GM03348 (cell line): ENCODE measurements at places on chromosomes 6 and 20.
A peak's percentile ranks its signal among the peaks of the same experiment; 100 is the strongest.

- peak; percentile 11 for DNase-seq
Observed at GRCh38 chr20:48986899-48987298, 59.2 kb upstream of the CSE1L start.

GRCh38 chr6:28634761-28635546 lies 109.3 kb downstream of the GPX5 start:
- DNase-seq, result peak; percentile 13

GRCh38 chr6:157382821-157383220 lies 1.8 kb downstream of the ZDHHC14 start:
- no peak for DNase-seq

DNA sequence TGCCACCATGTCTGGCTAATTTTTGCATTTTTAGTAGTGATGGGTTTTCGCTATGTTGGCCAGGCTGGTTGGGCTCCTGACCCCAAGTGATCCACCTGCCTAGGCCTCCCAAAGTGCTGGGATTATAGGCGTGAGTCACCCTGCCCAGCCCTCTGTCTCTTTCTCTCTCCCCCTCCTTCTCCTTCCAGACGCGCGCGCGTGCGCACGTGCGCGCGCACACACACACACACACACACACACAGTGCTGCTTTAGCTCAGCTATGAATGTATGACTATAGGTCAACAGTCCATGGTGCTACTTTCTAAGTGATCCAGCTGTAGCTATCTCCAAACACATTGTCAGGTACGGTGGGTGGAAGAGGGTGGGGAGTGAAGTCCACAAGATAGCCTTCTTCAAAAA lies 449.5 kb downstream of the PHF3 start:
- DNase-seq, result no peak

DNA sequence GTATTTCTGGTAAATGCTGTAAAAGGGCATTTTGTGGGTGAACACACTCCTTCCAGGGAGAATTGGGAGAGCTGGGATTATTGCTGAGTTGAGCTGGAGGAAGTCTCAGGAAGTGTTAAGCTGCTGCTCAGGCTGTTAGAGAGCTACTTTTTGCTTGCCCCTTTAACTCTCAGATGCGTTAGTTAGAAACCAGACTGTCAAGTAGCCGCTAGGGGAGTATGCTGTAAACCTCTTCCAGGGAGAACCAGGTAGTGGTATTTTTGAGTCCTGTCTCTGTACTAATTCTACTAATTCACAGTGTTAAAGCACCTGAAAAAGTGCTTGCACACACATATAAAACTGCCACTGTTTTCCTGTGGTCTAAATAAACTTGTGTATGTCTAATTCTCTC lies 6.6 kb upstream of the GFRAL start:
- no peak for DNase-seq

- DNase-seq, result peak; percentile 32
Observed at GRCh38 chr6:129686941-129687627, 22.9 kb downstream of the ARHGAP18 start.

GRCh38 chr20:31587545-31588389 lies 17.3 kb upstream of the ID1 start:
- peak; percentile 77 for DNase-seq

GRCh38 chr6:168559574-168560098 lies 118.7 kb downstream of the SMOC2 start:
- DNase-seq, result no peak

DNA sequence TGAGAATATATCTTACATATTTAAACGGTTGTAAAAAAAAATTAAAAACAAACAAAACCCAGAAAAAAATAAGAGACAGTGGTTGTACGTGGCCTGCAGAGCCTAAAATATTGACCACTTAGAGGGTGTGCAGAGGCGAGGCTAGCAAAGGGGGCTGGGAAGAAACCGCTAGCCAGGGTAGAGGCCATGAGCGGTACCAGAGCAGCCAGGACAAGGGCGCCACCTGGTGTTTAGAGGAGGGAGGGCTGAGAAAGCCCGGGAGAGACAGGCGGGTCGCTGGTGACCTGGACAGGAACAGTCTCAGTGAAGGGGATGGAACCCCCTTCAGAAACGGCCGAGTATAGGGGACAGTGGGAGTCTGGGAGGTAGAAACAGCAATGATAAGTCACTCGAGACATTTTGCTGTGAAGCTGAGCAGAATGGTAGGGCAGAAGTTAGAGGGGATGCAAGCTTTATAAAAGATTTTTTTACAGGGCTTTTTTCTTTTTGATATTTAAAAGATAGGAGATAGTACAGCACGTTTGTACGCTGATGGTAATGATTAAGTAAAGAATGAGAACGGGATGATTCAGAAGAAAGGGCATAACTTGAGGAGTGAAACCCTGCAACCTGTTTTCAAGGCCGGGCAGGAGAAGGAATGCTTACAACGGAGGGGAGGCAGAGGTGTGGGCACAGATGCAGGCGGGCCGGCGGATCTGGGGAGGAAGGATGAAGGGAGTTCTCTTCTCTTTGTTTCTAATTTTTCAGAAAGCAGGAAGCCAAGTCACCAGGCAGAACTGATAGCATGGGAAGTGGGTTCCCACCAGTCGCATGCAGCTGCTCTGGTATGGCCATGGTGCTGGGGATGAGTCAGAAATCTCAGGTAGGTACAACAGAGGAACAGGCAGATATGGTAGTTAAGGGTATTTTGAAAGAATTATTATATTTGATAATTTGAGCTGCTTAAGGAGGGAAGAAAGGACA lies 76.2 kb downstream of the FAM229B start:
- peak; percentile 68 for DNase-seq

GRCh38 chr20:957544-957943 lies 41.4 kb upstream of the ANGPT4 start:
- DNase-seq, result no peak

- no peak for DNase-seq
Observed at GRCh38 chr6:47529734-47530133, 52.1 kb downstream of the CD2AP start.

- DNase-seq, result no peak
Observed at GRCh38 chr6:158519761-158520160, 40.1 kb upstream of the TMEM181 start.

- DNase-seq, result no peak
Observed at GRCh38 chr20:58498470-58499068, 16.6 kb downstream of the APCDD1L start.

DNA sequence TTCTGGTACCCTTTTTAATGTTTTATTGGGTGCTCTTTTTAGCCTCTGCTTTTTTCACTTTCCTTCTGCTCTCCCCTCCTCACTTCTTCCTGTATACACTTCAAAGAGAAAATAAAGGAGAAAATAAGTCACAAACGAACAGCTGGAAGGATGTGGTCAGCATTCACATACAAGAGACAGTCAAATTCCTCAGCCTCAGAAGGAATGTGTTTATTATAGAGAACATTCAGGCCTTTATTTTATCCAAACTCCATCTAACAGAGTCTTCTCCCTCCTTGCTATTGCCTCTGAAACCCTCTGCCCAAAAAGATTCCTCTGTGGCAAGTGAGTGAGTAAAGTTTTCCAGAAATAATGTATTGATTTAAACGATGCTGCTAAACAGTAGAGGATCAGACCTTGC lies 490.4 kb downstream of the FRK start:
- DNase-seq, result peak; percentile 4

DNA sequence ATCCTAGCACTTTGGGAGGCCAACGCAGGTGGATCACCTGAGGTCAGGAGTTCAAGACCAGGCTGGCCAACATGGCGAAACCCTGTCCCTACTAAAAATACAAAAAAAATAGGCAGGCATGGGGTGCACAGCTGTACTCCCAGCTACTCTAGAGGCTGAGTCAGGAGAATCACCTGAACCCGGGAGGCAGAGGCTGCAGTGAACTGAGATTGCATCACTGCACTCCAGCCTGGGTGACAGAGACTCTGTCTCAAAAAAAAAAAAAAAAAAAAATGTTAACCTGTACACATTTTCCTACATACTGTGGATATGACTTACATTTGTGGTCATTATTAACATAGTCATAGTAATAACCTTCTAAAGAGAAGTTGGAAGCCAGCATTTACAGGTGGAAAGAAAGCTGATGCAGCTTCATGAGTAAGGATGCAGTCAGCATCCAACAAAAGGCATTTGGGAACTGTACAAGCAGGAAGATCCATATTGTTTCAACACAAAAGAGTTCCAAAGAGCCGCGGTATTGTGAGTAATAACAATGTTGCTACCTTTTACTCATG lies 186.2 kb downstream of the GPX5 start:
- DNase-seq, result no peak

DNA sequence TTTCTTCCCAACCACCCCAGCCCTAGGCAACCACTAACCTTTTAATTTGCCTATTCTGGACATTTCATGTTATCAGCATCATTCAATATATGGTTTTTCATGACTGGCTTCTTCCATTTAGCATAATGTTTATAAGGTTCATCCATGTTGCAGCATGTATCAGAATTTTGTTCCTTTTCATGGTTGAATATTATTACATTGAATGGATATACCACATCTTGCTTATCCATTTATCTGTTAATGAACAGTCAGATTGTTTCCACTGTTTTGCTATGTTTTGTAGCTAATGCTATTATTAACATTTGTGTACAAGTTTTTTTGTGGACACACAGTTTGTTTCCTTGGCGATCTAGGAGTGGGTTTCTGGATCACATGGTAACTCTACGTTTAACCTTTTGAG lies 3.0 kb upstream of the DNAAF9 start:
- DNase-seq, result no peak

DNA sequence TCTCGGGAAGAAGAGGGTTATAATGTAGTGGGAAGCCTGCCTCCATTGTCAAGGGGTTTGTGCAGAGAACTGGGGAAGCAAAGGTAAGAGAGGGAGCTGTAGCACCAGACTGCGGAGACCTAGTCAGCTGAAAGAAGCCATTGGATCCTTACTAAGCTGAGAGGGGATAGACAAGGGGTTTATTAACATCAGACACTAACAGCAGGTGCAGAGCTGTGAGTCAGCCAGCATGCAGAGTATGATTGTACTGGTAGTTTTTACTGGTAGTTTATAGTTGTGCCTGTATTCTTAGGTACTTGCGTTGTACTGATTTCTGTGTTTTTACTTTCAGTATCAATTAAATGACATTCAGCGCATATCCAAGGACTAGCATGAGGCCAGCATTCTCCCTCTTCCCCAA lies 17.8 kb upstream of the COL19A1 start:
- no peak for DNase-seq

GRCh38 chr20:38804682-38805501 lies 605 bp upstream of the PPP1R16B start:
- no peak for DNase-seq

DNA sequence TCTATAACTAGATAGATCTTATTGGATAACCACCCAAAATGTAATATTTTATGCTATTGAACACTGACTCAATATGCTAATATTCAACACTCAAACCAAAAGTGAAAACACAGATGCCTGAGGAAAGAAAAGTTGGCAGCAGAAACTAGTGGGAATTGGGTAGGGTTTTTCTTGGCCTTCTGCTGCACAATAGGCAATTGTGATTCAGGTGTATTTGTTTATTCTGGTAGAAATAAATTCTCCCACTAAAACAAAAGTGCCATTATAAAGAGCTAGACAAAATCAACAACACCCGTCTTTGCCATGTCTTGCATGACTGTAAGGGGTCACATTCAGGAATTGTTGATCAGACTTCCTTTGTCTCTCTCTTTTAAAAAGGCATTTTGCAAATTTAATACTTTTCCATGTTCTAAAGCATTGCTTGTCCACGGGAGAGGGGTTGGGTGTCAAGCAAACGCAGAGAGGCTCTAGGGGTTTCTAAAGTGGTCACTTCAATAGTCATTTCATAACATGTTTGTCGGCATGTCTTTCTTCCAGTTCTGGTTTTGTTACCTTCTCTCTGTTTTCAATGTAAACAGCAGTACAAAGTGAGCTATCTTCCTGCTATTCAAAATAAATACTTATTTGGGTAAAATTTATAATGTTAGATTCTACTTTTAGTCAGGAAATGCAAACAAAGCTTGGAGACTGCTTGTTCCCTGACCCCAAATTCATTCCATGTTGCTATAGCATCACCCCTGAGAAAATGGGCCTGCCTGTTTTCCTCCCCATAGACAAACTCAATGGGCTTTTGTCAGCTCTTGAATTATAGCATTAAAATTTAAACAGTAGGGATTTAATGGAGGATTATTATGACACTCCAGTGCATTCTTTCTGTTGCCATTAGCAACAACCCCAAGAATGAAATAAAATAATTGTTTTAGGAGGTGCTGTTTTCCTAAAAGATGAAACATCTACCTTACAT lies 217.0 kb upstream of the CCN2 start:
- DNase-seq, result no peak

GRCh38 chr6:157596886-157597285 lies 215.9 kb downstream of the ZDHHC14 start:
- no peak for DNase-seq

DNA sequence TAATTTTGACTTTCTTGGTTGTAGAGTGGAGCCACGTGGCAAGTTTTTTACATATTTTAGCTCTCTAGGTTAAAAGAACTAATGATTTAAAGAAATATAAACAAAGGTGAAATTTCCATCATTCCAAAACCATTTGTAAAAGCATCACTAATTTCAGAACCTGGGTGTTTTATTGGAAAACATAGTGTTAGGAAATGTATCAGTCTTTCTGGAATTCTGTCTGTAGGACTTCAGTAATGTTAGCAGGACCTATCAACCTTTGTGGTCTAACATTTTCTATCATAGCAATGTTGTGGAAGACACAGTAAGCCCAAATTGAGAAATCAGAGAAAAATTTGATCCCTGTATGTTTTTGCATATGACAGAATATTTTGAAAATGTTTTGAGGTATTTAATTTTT lies 28.3 kb downstream of the L3MBTL3 start:
- peak; percentile 39 for DNase-seq

DNA sequence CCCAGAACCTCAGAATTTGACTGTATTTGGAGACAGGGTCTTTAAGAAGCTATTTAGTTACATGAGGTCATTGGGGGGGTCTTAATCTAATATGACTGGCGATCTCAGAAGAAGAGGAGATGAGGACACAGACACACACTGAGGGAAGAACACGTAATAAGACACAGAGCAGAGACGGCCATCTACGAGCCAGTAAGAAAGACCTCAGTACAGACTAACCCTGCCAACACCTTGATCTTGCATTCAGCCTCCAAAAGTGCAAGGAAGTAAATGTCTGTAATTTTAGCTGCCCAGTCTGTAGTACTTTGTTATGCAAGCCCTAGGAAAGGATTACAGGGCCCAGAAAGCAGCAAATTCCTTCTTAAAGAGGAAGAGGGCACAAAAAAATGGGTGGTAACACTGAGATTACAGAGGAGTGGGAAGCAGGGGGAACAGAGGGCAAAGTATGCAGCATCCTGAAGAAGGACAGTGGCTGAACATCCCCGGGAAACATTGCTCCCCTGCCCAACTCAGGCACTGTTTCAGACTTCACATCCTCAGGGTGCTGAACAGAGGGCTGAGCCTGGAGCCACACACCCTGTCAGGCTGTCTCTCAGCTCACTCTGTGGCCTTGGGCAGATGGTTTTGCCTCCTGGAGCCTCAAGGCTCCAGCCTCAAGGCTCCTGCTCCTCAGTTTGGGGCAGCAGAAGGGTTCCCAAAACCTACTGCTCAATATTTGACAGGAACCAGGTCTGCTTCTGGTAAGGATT lies 27.9 kb upstream of the SIRPG start:
- DNase-seq, result no peak

GRCh38 chr20:2576317-2576727 lies 39.9 kb downstream of the TMC2 start:
- DNase-seq, result no peak

- no peak for DNase-seq
Observed at GRCh38 chr6:85470023-85470410, 20.1 kb downstream of the NT5E start.

GRCh38 chr6:158926414-158926813 lies 73.6 kb downstream of the RSPH3 start:
- no peak for DNase-seq
